Vagina (tissue), 2 donors: ENCODE measurements at places on chromosomes 6 and 20.
A peak's percentile ranks its signal among the peaks of the same experiment; 100 is the strongest.

- peak; percentile 32 for DNase-seq
Measured at GRCh38 chr20:59802471-59803221, 130.8 kb downstream of the SYCP2 start.

- no peak for DNase-seq
Measured at GRCh38 chr6:154868143-154868594, 126.9 kb upstream of the TIAM2 start.

- DNase-seq, result no peak
Measured at GRCh38 chr6:87197547-87197946, 42.2 kb downstream of the ZNF292 start.

DNA sequence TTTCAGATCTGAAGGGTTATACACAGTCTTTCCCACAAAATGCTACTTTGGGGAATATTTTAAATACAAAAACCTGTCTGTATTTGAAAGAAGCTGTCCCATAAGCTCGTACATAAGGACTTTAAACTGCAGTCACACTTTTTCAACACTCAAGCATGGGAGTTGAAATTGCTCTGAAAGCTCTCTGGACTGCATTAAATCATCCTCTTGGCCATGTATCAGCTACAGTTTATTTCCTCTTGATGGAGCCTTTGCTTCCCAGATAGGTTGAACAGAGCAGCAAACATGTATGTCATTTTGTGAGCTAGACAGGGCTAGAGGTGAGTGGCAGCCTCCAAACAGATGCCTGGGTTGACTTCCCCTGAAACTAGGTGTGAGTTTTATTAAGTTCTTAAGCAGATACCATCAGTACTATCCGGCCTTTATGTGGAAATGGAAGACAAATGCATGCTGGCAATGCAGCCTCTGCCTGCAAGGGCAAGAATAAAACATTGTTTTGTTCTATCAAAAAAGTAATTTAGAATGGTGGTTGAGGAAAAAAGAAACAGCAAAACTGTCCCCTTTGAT is 105.9 kb upstream of the ENPP5 start:
- no peak for DNase-seq

DNA sequence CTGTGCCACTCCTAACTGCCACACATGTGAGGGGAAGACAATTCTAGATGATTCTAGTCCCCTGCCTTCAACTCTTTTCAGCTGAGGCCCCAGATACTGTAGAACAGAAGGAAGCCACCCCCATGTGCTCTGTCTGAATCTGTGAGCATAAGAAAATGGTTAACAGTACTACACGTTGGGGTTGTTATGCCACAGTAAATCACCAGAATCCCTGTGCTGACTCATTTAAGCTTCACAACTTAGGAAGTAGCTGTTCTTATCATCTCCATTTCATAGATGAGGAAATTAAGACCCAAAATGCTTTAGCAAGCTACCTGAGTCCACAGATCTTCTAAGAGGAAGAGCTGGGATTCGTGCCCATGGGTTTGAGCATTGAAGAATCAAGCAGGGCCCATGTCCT is 27.4 kb upstream of the SCRT2 start:
- no peak for DNase-seq

DNA sequence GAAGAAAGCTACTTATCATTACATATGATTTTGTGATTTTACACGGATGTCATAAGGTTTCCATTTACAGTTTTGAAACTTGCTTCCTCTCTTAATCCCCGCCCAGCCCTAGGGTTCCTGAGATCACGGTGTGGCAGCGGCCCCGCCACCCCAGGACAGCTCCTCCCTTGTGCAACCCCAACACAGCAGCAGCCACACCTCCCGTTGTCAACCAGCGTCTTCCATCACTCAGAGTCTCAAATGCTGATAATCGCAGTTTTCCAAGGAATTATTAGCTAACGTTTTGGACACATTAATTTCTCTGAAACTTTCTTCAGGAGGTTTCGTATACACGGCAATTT is 204.8 kb downstream of the THBS2 start:
- no peak for DNase-seq

- peak; percentile 99 for DNase-seq
Measured at GRCh38 chr20:50415516-50416268, 94.5 kb upstream of the PTPN1 start.
